Stimulated activated CD8-positive, alpha-beta memory T cell treated with anti-CD3 and anti-CD28 coated beads, Interleukin-7, amount 100 ng/mL, for 1 hour (primary cell): ENCODE measurements at places on chromosomes 7 and 10.

GRCh38 chr10:131786756-131787605 is 113.8 kb upstream of the PPP2R2D start:
- DNase-seq = no peak

- no peak for DNase-seq
Observed at GRCh38 chr7:157657741-157658740, 321.2 kb downstream of the DNAJB6 start.

DNA sequence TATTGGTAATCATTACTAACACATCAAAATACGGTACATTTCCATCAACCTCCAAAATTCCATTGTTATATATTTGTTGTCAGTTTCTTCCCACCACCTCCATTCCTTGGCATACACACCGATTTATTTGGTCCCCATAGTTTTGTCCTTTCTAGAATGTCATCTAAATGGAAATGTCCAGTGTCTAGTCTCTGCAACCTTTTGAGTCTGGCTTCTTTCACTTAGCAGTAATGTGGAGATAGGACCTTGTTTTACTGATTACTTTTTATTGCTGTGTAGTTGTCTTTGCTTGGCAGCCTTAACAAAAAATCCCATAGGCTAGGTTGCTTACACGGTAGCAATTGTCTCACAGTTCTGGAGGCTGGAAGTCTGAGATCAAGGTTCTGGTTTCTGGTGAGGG is 22.5 kb downstream of the TRRAP start:
- no peak for DNase-seq

- DNase-seq = no peak
Observed at GRCh38 chr7:34153656-34154270, 248.4 kb downstream of the BMPER start.

DNA sequence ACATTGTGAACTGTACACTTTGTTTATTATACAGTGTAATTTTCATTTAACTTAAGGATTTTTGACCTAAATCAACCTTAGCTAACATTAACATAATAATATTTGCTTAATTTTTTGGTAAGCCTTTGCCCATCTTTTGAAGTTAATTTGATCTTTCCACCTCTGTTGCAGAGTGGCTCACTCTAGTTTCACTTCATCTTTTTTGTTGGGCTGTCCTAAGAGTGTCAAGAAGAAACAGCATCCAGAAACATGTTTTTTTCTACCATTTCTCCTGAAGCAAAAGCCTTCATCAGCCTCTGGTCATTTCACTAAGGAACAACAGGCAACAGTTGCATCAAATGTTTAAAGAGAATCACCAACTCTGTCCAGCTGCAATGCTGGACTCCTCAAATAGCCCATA is 824.7 kb downstream of the REEP3 start:
- no peak for DNase-seq

- no peak for DNase-seq
Observed at GRCh38 chr10:17606547-17607040, 10.6 kb downstream of the HACD1 start.

DNA sequence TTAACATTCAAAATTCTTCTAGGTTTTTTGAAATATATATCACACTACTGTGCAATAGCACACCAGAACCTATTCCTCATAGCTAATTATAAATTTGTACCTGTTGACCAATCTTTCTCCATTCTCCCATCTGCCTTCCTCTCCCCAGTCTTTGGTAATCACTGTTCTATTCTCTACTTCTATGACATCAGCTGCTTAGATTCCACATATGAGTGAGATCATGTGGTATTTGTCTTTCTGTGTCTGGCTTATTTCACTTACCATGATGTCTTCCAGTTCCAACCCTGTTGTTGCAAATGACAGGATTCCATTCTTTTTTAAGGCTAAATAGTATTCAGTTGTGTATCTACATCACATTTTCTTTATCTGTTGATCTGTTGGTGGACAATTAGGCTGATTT is 54.4 kb upstream of the CCDC6 start:
- no peak for DNase-seq

DNA sequence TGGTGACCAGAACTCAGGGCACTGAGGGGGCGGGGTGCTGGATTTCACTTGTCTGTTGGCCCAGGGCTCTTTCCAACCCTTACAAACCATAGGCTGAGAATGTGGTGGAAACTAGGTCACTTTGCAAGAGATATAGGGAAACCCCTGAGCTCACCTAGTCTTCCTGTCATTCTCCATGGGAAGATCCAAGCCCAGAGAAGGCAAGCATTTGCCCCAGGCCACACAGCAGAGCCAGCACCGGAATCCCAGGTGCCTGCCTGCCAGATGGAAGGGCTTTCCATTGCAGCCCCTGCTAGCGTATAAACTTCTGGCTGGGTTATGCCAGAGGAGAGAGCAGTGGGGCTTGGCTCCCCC is 427 bp downstream of the PYROXD2 start:
- DNase-seq = no peak

- DNase-seq = no peak
Observed at GRCh38 chr7:51033727-51034520, 251.2 kb upstream of the GRB10 start.

DNA sequence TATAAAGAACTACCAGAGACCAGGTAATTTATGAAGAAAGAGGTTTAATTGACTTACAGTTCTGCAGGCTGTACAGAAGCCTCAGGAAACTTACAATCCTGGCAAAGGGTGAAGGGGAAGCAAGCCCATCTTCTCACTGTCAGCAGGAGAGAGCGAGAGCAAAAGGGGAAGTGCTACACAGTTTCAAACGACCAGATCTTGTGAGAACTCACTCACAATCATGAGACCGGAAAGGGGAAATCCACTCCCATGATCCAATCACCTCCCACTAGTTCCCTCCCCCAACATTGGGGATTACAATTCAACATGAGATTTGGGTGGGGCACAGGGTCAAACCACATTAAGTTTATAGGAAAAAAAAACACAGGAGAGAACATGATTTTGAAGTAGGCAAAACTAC is 222.1 kb upstream of the SHH start:
- no peak for DNase-seq

DNA sequence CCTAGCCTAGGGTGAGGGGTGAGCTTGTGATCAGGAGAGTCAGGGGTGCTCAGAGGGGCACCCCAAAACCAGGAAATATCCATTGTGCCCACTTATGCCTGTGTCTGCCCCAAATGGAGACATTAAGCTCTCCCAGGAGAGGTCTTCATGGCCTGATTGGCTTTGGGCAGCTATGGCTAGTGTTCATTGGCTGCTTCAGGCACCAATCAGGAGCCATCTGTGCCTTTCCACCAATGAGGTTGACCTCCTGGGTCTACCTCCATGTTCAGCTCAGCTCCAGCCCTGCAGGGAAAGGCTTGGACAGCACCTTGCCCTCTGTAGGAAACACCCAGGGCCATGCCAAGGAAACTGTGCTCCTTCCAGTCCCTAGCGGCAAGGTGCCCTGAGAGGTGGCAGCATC is 23.9 kb upstream of the HSPB1 start:
- no peak for DNase-seq
